ENCODE measurements at places on chromosomes 4 and X. TPM values are rescaled to one million over a fixed set of nuclear protein-coding genes. Genes with fewer than 3 reads are reported as not detected.

The DCAF4L1 gene
- 0.12 TPM for polyA plus RNA-seq

The DUSP21 gene
- not detected for polyA plus RNA-seq

GRCh38 chr4:41505161-41505661 lies 32.7 kb upstream of the LIMCH1 start:
- DNase-seq: no peak

GRCh38 chr4:7285244-7286094 lies 93.1 kb downstream of the SORCS2 start:
- DNase-seq: no peak

GRCh38 chrX:12463052-12463451 lies 324.8 kb downstream of the FRMPD4 start:
- no peak for DNase-seq

GRCh38 chrX:150363561-150364346 lies 637 bp downstream of the MAMLD1 start:
- DNase-seq: no peak

The LONRF3 gene
- polyA plus RNA-seq: 0.94 TPM

- DNase-seq: no peak
Observed at GRCh38 chr4:60953826-60954225, 246.3 kb upstream of the ADGRL3 start.

The PPBP gene
- polyA plus RNA-seq: 28.3 TPM

The SLC4A4 gene
- 75.5 TPM for polyA plus RNA-seq

The FGFR3 gene
- polyA plus RNA-seq: 62.8 TPM

DNA sequence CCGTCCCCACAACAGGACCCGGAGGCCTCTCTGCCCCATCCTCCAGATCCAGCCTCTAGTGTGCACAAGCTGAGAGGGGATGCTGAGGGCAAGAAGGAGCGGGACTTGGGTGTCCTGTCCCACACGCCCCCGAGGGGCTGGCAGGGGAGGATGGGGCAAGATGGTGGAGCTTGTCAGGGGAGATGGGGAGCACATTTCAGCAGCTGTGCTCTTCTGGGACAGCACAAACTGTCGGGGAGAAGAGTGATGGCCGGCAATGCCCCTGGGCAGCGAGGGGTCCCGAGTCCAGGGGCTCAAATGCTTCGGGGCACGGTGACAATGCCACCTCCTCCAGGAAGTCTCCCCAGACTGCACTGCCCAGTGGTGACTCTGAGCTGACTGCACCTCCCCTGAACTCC lies 134.5 kb downstream of the FAM53A start:
- no peak for DNase-seq

The PCSK1N gene
- polyA plus RNA-seq: 5.1 TPM

GRCh38 chr4:15455290-15455689 lies 14.4 kb upstream of the CC2D2A start:
- no peak for DNase-seq
